ENCODE measurements at places on chromosomes 5 and 9.

GRCh38 chr5:139967353-139967752, 75.7 kb downstream of the NRG2 start:
- no peak for DNase-seq

GRCh38 chr5:36396640-36397039, 94.9 kb upstream of the RANBP3L start:
- no peak for DNase-seq

- DNase-seq, result no peak
Observed at GRCh38 chr5:38445374-38446028, 110.9 kb downstream of the LIFR start.

DNA sequence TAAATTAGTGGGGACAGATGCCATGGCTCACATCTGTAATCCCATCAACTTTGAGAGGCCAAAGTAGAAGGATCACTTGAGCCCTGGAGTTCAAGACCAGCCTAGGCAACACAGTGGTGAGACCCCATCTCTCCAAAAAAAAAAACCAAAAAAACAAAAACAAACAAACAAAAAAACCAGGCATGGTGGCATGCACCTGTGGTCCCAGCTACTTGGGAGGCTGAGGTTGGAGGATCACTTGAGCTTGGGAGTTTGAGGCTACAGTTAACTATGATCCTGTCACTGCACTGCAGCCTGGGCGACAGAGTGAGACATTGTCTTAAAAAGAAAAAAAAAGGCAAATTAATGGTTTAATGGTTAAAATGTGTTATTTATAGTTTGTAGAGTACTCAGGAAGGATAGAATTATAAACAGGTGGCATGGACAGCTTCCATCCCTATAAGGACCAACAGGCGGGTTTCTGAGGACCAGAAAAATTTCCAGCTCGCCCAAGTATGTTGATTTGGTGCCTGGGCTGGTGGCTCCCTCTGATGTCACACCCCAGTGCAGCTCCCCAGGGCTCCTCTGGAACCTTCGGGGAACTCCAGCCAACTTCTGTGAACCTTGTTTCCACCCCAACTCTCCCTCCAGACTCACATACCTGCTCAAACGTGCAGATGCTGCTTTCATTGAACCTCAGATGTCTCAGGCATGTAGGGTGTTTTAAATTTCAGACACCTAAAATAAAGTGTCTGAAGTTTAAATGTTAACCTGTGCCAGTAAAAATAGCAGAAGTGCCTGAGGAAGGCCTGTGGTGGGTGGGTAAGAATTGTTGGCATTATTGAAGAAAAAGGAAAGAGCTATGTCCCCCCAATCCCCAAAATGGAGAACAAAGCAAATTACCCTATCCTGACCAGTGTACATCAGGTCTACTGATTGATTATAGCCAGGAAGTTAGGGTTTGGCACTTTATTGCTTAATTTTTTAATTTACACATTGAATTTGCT, 69.0 kb downstream of the TRIO start:
- DNase-seq, result no peak

- DNase-seq, result no peak
Observed at GRCh38 chr9:137691646-137692351, 73.0 kb downstream of the EHMT1 start.

- no peak for DNase-seq
Observed at GRCh38 chr9:35254237-35254636, 92.4 kb downstream of the UNC13B start.

All from stimulated activated CD4-positive, alpha-beta T cell treated with anti-CD3 and anti-CD28 coated beads, Interleukin-4, amount 100 ng/mL, for 4 hours (primary cell).